ENCODE measurements at places on chromosomes 4 and X.

- no peak for DNase-seq
- H3K27ac ChIP-seq: no peak overlapping the region
- H3K4me1 ChIP-seq: no peaks in the 10 kb centered on the region
- no peaks in the 10 kb centered on the region for H3K27me3 ChIP-seq
- no peak overlapping the region for H3K4me3 ChIP-seq
- H3K36me3 ChIP-seq: no peaks in the 10 kb centered on the region
These were observed 253.5 kb downstream of the ARHGAP24 start for GRCh38 chr4:85728464-85728863.

- H3K4me1 ChIP-seq: no peaks in the 10 kb centered on the region
- H3K4me3 ChIP-seq: no peak overlapping the region
- H3K27me3 ChIP-seq: no peaks in the 10 kb centered on the region
- no peak overlapping the region for H3K27ac ChIP-seq
- H3K36me3 ChIP-seq: peaks cover 7% of the 10 kb centered on the region
These were observed 107.1 kb downstream of the ANXA10 start for GRCh38 chr4:168199260-168199957.

DNA sequence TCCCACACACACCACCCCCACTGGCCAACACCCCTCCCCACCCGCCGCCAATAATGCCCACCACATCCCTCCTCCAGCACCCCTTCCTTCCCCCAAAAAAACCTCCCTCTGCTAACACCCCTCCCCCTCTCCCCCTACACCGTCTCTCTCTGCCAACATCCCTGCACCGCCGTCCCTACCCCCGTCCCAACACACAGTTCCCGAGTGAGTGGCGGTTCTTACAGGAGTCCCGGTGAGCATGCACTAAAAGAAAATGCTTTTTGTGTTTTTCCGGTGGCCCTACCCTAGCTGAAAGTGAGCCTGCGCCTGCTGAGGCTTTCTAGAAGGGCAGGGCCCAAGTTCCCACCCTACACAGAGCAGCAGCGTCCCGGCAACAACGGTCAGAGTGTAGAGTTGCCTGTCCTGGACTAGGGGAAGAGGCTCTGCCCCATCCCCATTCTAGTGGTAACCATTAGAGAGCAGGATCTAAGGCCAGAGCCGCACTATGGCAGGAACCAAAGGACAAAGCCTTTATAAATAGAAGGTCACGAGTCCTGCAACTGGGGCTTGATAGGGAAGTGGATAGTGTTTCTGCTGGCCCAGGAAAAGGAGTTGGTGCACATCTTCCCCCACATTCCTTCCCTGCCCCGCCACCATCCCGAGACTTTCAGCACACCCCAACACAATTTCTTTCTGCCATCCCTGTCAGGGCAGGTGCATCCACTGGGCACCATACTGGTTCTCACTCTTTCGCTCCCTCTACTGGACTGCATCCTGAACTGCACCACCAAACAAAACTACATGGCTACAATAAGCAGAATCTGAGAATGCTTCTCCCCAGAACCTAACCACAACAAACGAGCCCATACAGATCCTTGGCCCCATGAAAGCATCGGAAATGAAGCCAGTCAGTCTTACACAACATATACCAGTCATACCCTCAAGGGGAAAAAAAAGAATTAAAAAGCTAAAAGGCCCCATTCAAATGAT is 78.1 kb upstream of the PAGE3 start:
- DNase-seq: peak; percentile 56
- H3K27me3 ChIP-seq: no peaks in the 10 kb centered on the region
- H3K36me3 ChIP-seq: no peaks in the 10 kb centered on the region
- no peak overlapping the region for H3K4me3 ChIP-seq
- peaks cover 17% of the 10 kb centered on the region for H3K4me1 ChIP-seq
- H3K27ac ChIP-seq: no peak overlapping the region

DNA sequence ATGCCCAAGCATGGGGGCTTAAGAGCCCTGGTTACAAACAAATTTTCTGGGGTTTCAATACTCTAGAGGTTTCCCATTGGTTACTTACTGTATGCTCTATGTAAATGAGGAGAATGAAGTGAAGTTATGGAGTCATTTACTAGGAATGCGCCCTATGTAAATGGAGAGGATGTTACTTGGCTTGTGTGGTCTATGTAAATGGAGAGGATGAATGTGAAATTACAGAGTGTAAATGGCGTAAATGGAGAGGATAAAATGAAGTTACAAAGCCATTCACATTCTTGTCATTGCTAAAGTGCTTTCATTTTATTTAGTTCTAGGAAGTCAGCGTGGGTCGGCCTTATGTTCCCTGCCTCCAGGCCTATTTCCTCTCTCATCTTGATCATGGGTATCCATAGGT is 810.5 kb upstream of the ADGRL3 start:
- no peak overlapping the region for H3K27ac ChIP-seq
- H3K4me3 ChIP-seq: no peak overlapping the region
- H3K4me1 ChIP-seq: no peaks in the 10 kb centered on the region
- no peak for DNase-seq

GRCh38 chrX:107227780-107228485 is 21.5 kb downstream of the DNAAF6 start:
- H3K27ac ChIP-seq: no peak overlapping the region
- no peak for DNase-seq
- no peaks in the 10 kb centered on the region for H3K4me1 ChIP-seq

DNA sequence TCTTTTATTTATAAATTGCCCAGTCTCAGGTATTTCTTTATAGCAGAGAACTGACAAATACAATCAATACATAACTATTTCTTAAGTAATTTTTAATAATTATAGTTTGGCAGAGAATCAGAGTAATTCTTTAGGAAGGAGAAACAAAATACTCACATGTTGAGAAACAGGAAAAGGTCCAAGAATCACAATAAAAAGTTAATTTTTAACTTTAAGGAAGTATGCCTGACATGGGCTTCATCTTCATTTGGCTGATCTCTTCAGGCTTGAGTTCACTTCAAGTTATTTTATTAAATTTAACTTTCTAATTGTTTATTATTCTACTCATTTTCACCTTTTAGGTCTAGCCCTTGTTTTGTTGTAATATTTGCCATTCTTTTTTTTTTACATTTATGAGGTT is 36.1 kb upstream of the RNF150 start:
- no peak for DNase-seq
- H3K36me3 ChIP-seq: no peaks in the 10 kb centered on the region
- no peaks in the 10 kb centered on the region for H3K4me1 ChIP-seq

DNA sequence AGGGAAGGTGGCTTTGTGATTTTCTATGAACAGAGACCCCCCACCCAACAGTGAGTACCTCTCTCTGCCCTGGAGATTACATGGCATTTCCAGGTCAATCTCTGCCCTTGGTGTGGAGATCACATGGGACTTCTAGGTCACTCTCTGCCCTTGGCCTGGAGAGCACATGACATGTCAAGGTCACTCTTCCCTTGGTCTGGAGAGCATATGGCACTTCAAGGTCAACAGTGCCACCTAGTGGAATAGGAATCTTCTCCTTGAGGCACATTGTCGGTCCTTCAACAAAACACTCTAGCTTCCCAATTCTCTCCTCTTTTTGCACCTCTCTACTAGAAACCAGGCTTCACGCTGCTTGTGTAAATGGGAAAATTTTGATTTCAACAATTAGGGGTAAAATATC is 66.2 kb upstream of the TACR3 start:
- H3K4me1 ChIP-seq: no peaks in the 10 kb centered on the region
- no peak overlapping the region for H3K4me3 ChIP-seq
- no peak overlapping the region for H3K27ac ChIP-seq
- H3K27me3 ChIP-seq: no peaks in the 10 kb centered on the region
- no peaks in the 10 kb centered on the region for H3K36me3 ChIP-seq

DNA sequence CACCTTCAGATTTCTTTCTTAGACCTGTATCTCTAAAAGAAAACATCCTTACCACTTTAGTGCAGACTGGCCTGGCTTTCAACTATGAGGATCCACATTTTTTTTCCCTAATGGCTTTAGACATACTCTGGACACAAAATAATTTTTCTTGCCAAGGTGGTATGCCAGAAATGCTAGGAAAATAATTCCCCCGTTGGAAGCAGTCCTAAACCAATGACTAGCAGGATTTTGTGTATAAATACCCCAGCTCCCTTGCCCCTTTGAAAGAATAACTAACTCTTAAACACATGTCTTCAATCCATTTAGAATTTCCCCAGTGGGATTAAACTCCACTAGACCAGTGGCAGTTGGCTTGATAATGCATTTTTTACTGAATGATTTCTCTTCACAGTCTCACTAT is 500.5 kb upstream of the FTHL17 start:
- no peak for DNase-seq
- H3K27me3 ChIP-seq: no peaks in the 10 kb centered on the region
- H3K4me3 ChIP-seq: no peak overlapping the region
- no peaks in the 10 kb centered on the region for H3K4me1 ChIP-seq

DNA sequence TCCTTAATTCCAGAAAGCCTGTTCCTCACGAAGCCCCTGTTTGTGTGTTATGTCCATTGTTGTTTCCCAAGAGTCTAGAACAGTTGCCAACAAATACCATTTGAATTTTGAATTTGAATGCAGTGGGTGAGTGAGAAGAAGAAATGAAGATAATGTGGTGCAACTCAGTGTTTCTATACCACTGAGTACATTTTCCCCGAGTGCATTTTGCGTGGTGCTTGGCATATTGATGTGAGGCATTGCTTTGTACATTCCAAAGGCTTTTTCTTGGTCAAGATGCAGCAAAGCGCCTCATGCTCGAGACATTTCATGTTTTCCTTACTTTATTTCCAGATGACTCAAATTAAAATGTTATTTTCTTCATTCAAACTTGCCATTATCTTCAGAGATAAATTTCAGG is 253.1 kb upstream of the RPS6KA3 start:
- H3K4me3 ChIP-seq: no peak overlapping the region
- H3K27me3 ChIP-seq: peaks cover 15% of the 10 kb centered on the region
- no peaks in the 10 kb centered on the region for H3K36me3 ChIP-seq
- H3K27ac ChIP-seq: no peak overlapping the region

- DNase-seq: no peak
- H3K27ac ChIP-seq: no peak overlapping the region
- peaks cover 4% of the 10 kb centered on the region for H3K27me3 ChIP-seq
- H3K4me1 ChIP-seq: no peaks in the 10 kb centered on the region
These were observed 47.5 kb upstream of the KLHL13 start for GRCh38 chrX:118164138-118164537.

- no peak overlapping the region for H3K27ac ChIP-seq
- H3K36me3 ChIP-seq: no peaks in the 10 kb centered on the region
- no peaks in the 10 kb centered on the region for H3K27me3 ChIP-seq
- H3K4me3 ChIP-seq: no peak overlapping the region
- H3K4me1 ChIP-seq: no peaks in the 10 kb centered on the region
These were observed 52.8 kb downstream of the GPC4 start for GRCh38 chrX:133362538-133362937.

DNA sequence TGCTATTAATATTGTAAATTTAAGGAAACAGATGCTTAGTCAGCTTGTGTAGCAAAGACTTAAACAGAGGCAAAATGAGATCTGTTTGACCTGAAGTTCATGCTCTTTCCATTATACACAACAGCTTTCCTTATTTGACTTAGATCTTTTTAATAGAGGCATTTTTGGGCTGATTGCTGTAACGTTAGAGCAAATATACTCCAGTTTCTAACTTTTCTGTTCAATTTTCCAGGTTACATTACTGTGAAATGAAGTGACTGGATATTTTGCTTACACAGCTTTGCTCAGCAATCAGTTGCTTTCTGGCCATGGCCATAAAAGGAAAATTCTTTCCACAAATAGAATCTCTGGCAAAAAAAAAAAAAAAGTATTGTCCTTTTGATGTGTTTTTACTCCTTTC is 146.2 kb downstream of the PCDH7 start:
- H3K27ac ChIP-seq: no peak overlapping the region
- no peaks in the 10 kb centered on the region for H3K4me1 ChIP-seq
- no peaks in the 10 kb centered on the region for H3K27me3 ChIP-seq
- H3K36me3 ChIP-seq: no peaks in the 10 kb centered on the region
- no peak overlapping the region for H3K4me3 ChIP-seq

DNA sequence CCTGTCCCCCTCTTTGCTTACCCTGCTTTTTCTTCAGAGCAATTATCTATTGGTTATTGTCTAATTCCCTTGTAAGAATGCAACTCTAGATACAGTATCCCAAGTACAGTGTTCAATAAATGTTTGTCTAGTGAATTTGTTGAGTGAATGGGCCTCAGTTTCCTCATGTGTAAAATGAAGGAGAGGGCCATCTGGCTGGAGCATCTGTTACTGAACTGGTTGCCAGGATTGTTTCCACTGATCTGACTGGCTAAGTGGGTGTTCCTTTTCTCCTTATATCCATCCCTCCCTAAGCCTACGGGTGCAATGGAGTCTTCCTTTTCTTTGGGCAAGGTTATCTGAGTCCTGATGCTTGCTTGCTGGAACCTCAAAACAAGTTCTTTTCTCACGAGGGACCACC is 185.2 kb upstream of the RPS6KA3 start:
- H3K36me3 ChIP-seq: peaks cover 1% of the 10 kb centered on the region
- H3K4me1 ChIP-seq: peaks cover 37% of the 10 kb centered on the region
- H3K27me3 ChIP-seq: no peaks in the 10 kb centered on the region
- no peak overlapping the region for H3K4me3 ChIP-seq
- H3K27ac ChIP-seq: no peak overlapping the region
- DNase-seq: no peak

GRCh38 chrX:39309018-39309635 is 507.9 kb downstream of the MID1IP1 start:
- no peaks in the 10 kb centered on the region for H3K27me3 ChIP-seq
- no peak overlapping the region for H3K4me3 ChIP-seq
- DNase-seq: peak; percentile 79

DNA sequence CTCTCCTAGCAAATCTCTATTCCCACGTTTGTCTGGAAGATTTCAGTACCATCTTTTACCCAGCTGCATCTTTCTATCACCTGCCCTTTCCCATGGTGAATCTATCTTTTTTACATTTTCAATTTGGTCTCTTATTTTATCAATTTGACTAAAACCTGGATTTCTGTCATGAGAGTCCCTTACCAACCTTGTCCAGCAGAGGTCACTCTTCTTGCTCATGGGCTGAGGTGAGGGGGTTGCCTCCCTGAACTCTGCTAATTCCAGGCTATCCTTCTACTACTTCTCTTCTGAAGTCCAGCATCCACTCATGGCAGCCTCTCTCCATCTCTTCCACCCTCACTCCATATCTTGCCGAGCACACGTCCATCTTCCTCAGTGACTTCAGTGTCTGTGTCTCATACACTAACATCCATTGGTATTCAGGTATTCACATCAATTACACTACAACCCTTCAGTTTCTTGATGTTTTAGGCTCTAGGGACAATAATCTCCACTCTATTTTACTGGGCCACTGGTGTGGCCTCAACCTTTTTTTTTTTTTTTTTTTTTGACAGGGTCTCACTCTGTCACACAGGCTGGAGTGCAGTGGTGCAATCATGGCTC is 17.8 kb upstream of the ZNF827 start:
- H3K27me3 ChIP-seq: peaks cover 9% of the 10 kb centered on the region
- peak; percentile 17 for DNase-seq
- no peaks in the 10 kb centered on the region for H3K36me3 ChIP-seq
- H3K27ac ChIP-seq: no peak overlapping the region
- peaks cover 4% of the 10 kb centered on the region for H3K4me1 ChIP-seq
- H3K4me3 ChIP-seq: no peak overlapping the region

GRCh38 chr4:153191795-153192363 is 12.4 kb upstream of the TRIM2 start:
- H3K36me3 ChIP-seq: no peaks in the 10 kb centered on the region
- H3K4me3 ChIP-seq: no peak overlapping the region
- DNase-seq: no peak
- no peaks in the 10 kb centered on the region for H3K4me1 ChIP-seq
- H3K27me3 ChIP-seq: no peaks in the 10 kb centered on the region

GRCh38 chr4:65698631-65699030 is 28.3 kb upstream of the EPHA5 start:
- H3K4me3 ChIP-seq: no peak overlapping the region
- H3K36me3 ChIP-seq: no peaks in the 10 kb centered on the region
- no peaks in the 10 kb centered on the region for H3K27me3 ChIP-seq
- DNase-seq: no peak
- no peaks in the 10 kb centered on the region for H3K4me1 ChIP-seq

Data from activated CD4-positive, alpha-beta memory T cell treated with anti-CD3 and anti-CD28 coated beads for 36 hours (primary cell).